Activated naive CD8-positive, alpha-beta T cell treated with anti-CD3 and anti-CD28 coated beads, Interleukin-2, amount 10 ng/mL, durations not matched to agents 7 days and 5 days (primary cell): ENCODE measurements at places on chromosomes 16 and 17. TPM values are rescaled to one million over a fixed set of nuclear protein-coding genes. Genes with fewer than 3 reads are reported as not detected.

ANKS4B gene
- total RNA-seq = not detected

RPS2 gene
- total RNA-seq = 2,409 TPM

ABCA9 gene
- total RNA-seq = 0.08 TPM

CDC6 gene
- total RNA-seq = 67.9 TPM

CCDC43 gene
- total RNA-seq = 21.7 TPM

CCDC144A gene
- 4.8 TPM for total RNA-seq

ZCCHC14 gene
- 6.6 TPM for total RNA-seq

MPO gene
- total RNA-seq = not detected

GALR2 gene
- not detected for total RNA-seq

ZNF747 gene
- total RNA-seq = 11.9 TPM

KRTAP3-1 gene
- total RNA-seq = not detected

CHST5 gene
- total RNA-seq = not detected

C16orf92 gene
- total RNA-seq = not detected
